Amygdala (tissue), 56 donors: ENCODE measurements at places on chromosomes 7 and 10.

DNA sequence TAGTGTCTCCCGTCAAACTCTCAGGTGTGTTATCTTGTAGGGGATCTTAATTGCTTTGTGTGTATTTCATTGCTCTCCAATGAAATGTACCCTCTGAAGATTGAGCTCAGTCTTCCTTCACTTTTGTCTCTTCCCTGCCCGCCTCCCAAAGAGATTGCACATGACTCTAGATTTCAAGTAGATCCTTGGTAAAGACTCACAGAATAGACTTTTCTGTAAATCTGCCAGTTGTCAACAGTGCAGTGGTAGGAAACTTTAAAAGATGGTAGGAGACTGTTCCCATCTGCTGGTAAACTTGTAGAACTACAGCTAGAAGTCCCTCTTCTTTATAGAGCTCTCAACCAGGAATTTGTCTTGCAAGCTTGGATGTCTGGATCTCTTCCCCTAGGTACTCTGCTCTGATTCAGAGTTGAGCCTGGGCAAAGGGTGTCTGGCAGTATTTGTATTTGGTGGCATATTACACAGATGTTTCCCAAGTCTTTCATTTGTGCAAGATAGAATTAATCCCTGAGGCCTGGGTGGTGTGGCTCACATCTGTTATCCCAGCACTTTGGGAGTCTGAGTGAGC is 9.6 kb downstream of the CCL26 start:
- peak; percentile 48 for DNase-seq

GRCh38 chr7:98836811-98837629 is 32.8 kb downstream of the TMEM130 start:
- no peak for DNase-seq

- no peak for DNase-seq
Measured at GRCh38 chr7:88121335-88121734, 98.5 kb downstream of the SRI start.

DNA sequence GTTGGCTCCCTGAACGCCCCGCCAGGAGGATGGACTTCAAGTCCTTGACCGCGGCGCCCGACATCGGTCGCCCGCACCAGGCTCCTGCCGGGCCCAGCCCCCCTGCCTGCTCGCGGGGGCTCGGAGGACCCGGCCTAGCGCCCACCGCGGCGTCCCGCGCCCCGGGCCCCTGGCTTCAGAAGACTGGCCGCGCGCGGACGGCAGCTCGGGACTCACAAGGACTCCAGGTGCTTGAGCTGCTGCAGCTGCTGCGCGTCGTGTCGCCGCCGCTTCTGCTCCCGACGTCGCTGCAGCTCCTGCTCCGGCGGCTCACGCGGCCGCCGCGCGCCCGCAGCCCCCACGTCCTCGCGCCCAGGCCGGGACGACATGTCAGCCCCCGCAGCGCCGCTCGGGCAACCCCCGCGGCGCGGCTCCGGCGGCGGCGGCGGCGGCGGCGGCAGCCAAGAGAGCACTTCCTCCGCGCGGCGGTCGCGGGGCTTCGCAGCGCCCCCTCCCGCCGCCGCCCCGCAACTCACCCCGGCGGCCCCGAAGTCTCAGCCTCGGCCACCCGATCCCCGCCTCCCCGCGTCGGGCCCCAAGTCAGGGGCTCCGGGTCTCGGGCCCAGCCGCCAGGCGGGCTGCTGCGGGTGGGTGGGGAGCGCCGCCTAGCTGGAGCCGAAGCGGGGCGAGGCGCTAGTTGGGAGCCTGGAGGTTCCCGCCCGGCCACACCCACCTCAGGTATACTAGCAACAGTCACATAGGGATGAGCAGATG is at the start of gene RP9:
Gene RP9, minus strand, starts transcription at position 400 of the 753 bp plus-strand sequence. Its CDS starts 32 bp downstream, at position 368.
- DNase-seq = peak; percentile 72

GRCh38 chr10:103947799-103948516 is 19.0 kb upstream of the SLK start:
- no peak for DNase-seq

DNA sequence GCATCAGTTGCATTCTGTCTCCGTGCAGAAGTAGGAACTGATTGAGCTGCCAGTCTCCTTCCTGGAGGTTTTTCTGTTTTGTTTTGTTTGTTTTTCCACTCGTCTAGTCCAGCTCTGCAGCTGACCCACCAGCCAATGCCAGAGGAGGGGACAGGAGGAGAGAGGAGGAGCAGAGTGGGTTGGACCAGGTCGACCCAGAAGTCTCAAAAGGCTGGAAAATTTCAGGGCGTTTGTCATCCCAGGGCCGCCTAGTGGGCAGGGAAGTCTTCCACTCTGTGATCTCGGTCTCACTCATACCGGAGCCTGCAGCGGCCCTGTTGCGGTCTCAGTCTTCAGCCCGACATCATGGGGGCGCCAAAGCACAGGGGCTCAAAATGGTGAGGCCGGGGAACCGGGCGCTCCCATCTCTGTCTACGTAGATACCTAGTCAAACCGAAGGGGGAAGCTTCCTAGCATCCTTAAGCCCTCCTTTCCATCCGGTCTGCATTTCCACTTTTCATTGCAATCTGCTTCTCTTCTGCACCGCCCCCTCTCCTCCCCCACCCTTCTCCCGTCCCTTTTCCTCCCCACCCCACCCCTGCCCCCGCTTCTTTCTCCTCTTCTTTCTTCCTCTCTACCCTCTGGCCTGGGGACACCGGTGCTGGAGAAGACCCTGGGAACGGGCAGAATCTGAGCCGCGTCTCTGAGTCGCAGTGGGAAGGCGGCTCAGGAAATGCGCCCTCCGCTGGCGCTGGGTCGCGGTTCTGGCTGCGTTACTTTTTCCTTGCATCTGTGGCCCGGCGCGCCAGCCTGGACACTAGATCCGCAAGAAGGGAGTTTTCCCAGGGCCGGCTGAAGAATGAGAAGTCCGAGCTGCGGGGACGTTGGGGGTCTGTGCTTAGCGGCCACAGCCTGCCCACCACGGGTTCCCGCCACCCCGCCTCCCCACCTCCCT is 16.2 kb upstream of the PAX2 start:
- DNase-seq = no peak

DNA sequence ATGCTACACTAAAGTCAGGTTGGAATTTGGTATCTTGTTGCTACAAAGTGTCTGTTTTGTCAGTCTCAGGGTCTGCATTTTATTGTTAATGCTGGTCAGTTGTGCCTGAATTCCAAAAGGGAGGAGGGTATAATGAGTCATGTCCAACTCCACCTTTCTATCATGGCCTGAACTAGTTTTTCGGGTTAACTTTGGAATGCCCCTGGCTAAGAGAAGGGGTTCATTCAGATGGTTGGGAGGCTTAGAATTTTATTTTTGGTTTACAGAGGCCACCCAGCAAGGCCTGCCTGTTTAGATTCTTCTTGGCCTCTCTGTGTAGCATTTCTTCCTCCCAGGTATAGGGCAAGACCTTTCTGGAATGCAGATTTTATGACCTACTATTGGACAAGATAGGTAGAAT is 93.2 kb downstream of the SKIDA1 start:
- DNase-seq = no peak

GRCh38 chr10:133420028-133420427 is 4.4 kb downstream of the SPRN start:
- DNase-seq = no peak

GRCh38 chr7:8353991-8354390 is 79.4 kb upstream of the NXPH1 start:
- DNase-seq = no peak

DNA sequence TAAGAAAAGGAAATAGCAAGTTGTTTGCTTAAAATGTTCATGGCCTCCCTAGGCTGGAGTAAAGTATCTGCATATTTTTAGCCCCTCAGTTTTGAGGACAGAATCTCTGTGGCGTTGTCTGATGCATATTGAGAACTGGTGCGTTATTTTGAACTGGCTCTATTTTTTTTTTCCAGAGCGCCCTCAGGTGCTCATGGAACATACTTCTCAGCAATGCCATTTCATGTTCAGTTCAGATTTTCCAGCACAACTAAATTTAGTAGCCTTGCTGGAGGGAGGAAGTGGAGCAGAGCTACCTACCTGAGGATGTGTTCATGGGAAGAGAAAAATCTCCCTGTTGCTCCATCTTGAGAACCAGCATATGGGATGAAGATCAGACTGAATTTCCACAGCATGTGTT is 870.5 kb downstream of the LRMDA start:
- DNase-seq = no peak

- DNase-seq = no peak
Measured at GRCh38 chr7:121196286-121196685, 132.5 kb upstream of the WNT16 start.

GRCh38 chr10:3782146-3782450 is 2.9 kb downstream of the KLF6 start:
- DNase-seq = no peak

GRCh38 chr7:144812379-144813283 is 23.2 kb downstream of the TPK1 start:
- no peak for DNase-seq

- no peak for DNase-seq
Measured at GRCh38 chr7:108327353-108327752, 128.9 kb downstream of the NRCAM start.

DNA sequence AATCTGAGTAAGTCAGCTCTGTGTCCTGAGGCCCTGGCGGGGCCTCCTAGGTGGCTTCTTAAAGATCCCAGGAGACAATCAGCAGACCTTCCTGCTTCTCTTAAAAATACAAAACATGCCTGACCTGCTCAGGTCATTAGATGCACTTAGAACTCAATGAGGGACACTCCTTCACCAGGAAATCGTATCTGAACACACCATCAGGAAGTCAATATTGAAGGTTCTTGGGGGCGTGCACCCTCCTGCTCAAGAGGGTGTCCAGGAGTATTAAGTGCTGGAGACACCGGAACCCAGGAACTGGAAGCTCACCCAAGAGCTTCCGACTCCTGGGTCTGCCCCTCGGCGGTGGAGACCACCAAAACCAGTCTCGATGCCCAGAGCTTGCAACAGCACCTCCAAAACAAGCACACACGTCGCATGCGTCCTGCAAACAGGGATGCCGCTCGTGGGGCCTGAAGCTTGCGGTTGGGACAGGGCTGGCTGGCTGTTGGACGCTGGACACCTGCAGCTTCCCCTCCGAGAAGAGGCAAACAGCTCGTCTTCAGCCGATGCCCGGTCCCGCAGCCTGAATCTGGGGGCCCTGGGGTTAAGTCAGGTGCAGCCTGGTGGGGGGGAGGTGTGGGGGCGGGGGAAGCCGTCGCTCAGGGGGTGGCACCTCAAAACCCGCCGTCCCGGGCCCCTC is 803 bp downstream of the RAPGEF5 start:
- DNase-seq = no peak

DNA sequence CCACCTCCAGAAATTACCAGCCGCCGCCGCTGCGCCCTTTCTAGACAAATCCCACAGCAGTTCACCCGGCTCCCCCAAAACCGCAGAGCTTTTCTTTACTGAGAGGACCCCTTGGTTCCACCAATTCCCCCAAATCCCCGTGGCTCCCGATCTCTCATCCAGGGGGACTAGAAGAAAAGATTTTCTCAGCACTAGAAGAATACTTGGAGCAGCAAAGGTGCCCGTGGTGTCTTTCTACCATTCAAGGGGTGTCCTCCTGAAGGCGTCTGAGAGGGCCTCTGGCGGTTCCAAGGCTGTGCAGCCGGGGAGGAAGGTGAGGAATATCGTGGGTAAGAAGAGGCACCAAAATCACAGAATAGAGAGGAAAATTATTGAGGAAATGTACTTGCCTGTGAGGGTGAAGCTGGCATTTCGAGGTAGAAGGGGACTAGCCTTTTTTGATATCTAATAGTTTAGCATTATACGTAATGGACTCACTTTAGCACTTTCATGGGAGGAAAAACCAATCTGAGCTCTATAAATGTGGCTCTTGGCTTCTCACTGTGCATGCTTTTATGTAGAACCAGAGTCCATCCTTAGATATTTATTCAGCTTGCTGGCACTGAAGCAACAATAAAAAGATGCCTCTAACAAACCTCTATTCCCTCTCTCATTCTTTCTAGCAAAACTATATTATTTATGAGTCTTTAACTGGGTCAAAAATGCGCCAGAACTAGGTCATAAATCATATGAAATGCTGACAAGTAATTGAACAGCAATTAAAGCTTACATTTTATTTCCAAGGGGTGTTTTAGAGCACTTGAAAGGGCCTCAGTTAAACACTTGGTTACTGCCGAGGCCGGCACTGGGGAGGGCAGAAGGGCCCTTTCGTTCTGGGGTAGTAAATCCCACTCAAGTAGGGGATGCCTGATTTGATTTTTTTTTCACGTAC is 13.8 kb upstream of the HOXA2 start:
- no peak for DNase-seq

GRCh38 chr7:157769086-157769485 is 432.3 kb downstream of the DNAJB6 start:
- no peak for DNase-seq

- DNase-seq = no peak
Measured at GRCh38 chr10:114499630-114500190, 95.4 kb upstream of the AFAP1L2 start.

DNA sequence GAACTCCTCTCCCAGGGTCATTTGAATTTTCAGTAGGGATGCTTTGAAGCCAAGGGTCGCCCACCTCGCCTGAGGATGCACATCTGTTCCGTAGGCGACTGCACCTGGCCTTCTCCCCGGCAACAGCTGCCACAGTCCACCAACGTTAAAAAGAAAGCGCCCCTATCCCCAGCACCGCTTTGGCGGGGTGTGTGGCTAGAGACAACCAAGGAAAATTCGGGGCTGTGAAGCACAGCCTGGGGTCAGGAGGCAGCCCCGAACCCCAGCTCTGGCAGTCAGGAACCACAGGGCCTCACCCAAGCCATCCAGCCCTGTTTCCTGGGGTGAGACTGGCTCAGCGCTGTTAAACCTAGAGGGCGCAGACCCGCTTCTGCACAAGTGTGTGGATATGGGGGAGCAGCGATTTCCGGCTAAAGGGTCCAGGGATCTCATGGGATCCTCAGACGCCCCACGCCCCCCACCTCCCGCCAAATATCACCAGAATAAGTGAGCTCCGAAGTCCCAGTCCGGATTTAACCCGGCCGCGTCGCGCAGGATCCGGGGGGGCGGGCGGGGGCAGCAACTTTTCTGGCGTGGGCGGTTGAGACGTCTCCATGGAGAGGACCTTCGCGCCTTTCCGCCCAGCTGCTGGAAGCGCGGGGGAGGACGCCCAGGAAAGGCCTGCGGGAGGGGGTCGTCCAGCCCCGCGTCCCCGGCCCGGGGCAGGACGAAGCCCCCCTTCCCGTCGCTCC is 822 bp downstream of the ZC3HAV1L start:
- DNase-seq = no peak

DNA sequence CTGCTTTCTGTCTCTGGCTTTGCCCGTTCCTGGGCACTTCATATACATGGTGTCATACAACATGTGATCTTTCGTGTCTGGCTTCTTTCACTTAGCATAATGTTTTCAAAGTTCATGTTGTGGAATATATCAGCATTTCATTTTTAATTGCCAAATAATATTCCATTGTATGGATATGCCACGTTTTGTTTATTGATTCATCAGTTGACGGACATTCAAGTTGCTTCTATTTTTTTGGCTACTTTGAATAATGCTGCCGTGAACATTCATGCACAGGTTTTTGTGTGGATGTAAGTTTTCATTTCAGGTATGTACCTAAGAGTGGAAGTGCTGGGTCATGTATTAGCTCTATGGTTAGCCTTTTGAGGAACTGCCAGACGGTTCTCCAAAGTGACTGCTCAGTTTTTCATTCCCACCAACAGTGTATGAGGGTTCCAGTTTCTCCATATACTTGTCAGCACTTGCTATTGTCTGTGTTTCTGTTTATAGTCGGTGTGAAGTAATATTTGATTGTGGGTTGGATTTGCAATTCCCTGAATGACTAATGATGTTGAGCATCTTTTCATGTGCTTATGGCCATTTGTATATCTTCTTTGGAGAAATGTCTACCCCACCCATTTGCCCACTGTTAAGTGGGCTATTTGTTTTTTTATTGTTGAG is 401.4 kb upstream of the GALNT17 start:
- DNase-seq = no peak
